ENCODE measurements at places on chromosomes 5 and 9. TPM values are rescaled to one million over a fixed set of nuclear protein-coding genes. Genes with fewer than 3 reads are reported as not detected.
A peak's percentile ranks its signal among the peaks of the same experiment; 100 is the strongest.

The CKS2 gene
- total RNA-seq = 5.0 TPM

The GARIN3 gene
- total RNA-seq = not detected

The ADGRD2 gene
- not detected for total RNA-seq

The KCNV2 gene
- not detected for total RNA-seq

The ECM2 gene
- 3.1 TPM for total RNA-seq

DNA sequence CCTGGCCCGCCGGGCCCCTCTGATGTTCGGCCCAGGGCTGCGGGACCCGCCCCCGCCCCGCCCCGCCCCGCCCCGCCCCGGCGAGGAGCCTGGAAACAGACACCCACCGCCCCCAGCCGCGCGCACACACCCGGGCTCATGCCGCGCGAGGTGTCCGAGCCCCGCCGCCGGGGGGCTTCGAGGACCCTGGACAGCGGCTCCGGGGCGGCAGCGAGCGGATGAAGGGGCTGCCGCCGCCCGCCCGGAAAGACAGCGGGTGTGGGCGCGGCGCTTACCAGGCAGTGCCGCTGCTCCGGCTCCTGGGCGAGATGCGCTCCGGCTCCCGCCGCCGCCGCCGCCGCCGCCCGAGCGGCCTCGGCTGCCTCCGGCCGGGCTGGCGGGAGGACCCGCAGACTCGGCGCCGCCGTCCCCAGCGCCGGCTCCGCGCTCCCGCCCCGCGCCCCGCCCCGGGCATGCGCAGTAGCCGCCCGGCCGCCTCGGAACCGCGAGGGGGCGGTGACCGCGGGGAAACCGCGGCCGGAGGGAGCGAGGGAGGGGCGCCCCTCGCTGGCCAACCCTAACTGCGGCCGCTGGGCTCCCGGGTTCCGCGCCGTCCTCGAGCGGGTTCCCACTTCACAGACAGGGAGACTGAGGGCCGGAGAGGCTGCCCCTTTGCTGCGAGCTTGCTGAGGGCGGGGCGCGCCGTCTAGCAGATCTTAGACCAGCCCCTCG, at the start of gene GPRIN1:
TSS of gene GPRIN1 (minus strand) at position 433 of the 711 bp plus-strand sequence. CDS start 10,322 bp downstream, outside the sequence.
- H3K27me3 ChIP-seq = no peaks in the 10 kb centered on the region
- peaks cover 3% of the 10 kb centered on the region for H3K4me1 ChIP-seq
- peak within 1 kb of the TSS; percentile 88 for H3K4me3 ChIP-seq
- DNase-seq = peak; percentile 58
- no peak within 1 kb of the TSS for H3K27ac ChIP-seq

GRCh38 chr9:88528080-88528790, 6.7 kb upstream of the NXNL2 start:
- H3K4me1 ChIP-seq = no peaks in the 10 kb centered on the region
- H3K4me3 ChIP-seq = no peak overlapping the region
- no peak overlapping the region for H3K27ac ChIP-seq
- no peak for DNase-seq
- H3K36me3 ChIP-seq = no peaks in the 10 kb centered on the region
- H3K27me3 ChIP-seq = no peaks in the 10 kb centered on the region

DNA sequence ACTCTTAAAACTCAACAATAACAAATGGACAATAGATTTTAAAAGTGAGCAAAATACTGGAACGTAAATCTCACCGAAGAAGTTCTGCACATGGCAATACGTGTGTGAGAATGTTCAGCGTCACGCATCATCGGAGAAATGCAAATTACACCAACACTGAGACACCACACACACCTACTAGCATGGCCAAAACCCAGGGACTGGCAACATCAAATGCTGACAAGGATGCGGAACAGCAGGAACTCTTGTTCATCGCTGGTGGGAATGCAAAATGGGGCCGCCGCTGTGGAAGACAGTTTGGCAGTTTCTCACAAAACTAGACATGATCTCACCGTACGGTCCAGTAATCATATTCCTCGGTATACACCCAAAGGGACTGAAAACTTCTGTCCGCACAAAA, 21.6 kb upstream of the CLPTM1L start:
- no peaks in the 10 kb centered on the region for H3K36me3 ChIP-seq
- no peak overlapping the region for H3K4me3 ChIP-seq
- H3K27ac ChIP-seq = no peak overlapping the region
- H3K27me3 ChIP-seq = peaks cover 16% of the 10 kb centered on the region
- H3K4me1 ChIP-seq = no peaks in the 10 kb centered on the region
- no peak for DNase-seq

GRCh38 chr5:160488394-160489325, 67.0 kb downstream of the PTTG1 start:
- H3K36me3 ChIP-seq = no peaks in the 10 kb centered on the region
- H3K4me3 ChIP-seq = no peak overlapping the region
- no peak for DNase-seq
- H3K27ac ChIP-seq = no peak overlapping the region

Measured in heart left ventricle (tissue), 16 donors.